ENCODE measurements at places on chromosomes 3 and 15.

- no peak for DNase-seq
Observed at GRCh38 chr3:98763076-98763475, at the start of gene ST3GAL6. ST3GAL6 (plus strand) TSS chr3:98763340; CDS start chr3:98768441, 5,101 bp downstream.

DNA sequence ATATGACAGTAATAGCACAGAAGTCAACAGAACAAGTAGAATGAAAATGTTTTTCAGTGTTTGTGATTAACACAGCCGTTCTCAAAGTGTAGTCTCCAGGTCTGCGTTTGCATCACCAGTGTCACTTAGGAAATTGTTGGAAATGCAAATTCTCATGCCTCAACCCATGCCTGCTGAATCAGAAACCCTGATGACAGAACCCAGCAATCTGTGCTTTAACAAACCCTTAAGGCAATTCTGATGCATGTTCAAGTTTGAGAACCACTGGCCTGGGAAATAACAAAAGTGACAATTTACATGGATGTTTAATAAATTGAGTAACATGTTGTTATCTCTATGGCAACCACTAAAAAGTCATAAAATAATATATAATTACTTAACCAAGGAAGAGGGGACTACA is 103.1 kb upstream of the ATP11B start:
- DNase-seq, result no peak

DNA sequence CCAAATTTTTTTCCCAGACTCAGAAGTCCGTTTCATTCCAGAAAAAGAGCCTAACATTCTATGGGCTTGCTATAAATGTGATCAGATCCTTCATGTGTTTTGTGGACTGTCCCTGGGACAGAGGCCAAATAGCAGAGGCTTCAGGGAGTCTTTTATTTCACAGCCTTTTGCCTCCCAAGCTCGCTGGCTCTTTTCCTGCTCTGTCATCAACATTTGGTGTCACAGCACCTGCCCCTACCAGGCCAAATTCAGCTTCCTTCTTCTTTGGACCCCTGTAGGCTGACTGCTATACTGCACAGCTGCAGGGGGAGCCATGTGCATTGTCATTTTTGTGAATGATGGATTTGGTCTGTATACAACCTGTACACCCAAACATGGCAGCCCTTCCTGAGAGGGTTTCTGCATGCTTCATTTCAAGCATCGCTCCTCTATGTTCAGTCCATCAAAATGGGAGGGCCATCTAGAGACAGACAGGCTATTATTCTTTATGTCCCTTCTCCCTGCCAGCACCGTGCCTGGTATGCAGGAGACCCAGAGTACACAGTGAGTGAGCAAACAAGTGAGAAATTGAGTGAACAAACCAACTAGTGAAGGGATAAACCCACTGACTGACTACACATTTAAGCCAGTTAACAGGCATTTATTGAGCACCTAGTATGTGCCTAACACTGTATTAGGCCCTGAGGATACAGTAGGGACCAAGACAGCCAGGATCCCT is 17.9 kb upstream of the RPP14 start:
- no peak for DNase-seq

GRCh38 chr3:111615880-111616279 is 20.7 kb upstream of the ZBED2 start:
- DNase-seq, result no peak

DNA sequence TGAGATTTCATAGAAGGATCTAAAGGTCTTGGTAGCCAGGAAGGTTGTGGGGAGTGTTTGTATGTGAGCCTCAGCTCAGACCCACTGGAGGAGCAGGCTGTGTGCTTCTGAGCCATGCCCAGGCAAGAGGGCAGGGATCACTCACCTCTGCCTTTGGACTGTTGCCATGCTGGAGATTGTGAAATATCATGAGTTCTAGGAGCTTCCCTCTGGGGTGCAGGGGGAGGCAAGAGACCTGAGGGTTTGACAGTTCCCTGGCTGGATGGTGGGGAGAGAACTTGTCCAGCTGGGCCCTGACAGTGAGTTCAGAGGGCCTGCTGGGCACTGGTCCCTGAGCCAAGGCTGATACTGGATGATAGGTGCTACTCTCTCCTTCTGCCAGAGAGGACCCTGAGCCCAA is 6.0 kb downstream of the SLC6A1 start:
- no peak for DNase-seq

- DNase-seq, result no peak
Observed at GRCh38 chr3:187968883-187969580, 184.9 kb upstream of the LPP start.

GRCh38 chr3:55555873-55556618 is 68.9 kb upstream of the WNT5A start:
- no peak for DNase-seq

DNA sequence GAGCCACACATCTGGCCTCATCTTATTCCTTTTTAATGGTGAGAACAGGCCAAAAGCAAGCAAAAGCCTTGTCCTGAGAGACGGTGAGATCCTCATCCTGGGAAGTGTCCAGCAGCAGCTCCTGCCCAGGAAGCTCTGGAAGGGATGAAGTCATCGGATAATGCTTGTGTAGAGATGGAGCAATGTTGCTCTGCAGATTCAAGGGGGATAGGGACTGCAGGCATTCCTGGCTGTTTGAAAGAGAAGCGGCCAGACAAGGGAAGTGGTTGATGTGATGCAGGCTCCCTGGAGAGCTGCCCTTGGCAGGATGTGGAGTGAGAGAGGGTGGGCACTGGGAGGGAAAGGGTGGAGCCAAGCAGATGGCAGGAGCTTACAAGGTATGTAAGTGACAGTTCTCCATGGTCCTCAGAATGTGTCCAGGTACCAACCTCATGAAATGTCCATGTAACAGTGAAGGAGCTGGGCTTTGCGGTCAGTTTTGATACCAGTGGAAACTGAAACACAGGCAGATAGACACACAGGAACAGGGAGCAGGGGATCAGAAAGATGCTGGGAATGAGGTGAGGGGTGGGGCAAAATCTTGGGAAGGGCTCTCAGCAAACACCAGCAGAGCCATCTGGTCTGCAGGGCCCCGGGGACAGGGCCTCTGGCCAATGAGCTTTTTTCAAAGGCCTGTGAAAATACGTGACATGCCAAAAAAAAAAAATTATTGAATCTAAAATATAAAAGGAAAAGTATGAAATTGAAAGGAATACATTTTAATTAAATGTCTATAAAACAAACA is 32.2 kb upstream of the LACTB start:
- no peak for DNase-seq

DNA sequence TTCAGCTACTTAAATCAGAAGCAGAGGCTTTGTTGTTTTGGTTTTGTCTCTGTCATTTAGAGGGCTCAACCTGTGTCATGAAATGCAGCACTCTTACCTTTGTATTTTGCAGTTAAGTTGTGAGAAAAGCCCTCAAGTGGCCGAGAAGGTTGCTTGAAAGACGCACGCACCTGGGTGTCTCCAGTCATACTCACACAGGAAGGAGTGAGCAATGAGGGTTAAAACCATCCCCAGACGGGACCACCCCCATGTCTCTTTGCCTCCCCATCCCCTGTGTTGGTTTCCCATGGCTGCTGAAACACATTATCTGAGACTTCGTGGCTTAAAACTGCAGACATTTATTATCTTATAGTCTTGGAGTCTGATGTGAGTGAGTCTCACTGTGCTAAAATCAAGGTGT is 376.1 kb upstream of the CFAP20DC start:
- no peak for DNase-seq

- no peak for DNase-seq
Observed at GRCh38 chr3:58391156-58391865, 42.3 kb downstream of the PDHB start.

GRCh38 chr15:57253082-57253481 is 123.2 kb upstream of the CGNL1 start:
- no peak for DNase-seq

GRCh38 chr15:73584699-73585420 is 48.3 kb downstream of the NPTN start:
- no peak for DNase-seq

- DNase-seq, result no peak
Observed at GRCh38 chr3:192237992-192238608, 489.2 kb downstream of the FGF12 start.

DNA sequence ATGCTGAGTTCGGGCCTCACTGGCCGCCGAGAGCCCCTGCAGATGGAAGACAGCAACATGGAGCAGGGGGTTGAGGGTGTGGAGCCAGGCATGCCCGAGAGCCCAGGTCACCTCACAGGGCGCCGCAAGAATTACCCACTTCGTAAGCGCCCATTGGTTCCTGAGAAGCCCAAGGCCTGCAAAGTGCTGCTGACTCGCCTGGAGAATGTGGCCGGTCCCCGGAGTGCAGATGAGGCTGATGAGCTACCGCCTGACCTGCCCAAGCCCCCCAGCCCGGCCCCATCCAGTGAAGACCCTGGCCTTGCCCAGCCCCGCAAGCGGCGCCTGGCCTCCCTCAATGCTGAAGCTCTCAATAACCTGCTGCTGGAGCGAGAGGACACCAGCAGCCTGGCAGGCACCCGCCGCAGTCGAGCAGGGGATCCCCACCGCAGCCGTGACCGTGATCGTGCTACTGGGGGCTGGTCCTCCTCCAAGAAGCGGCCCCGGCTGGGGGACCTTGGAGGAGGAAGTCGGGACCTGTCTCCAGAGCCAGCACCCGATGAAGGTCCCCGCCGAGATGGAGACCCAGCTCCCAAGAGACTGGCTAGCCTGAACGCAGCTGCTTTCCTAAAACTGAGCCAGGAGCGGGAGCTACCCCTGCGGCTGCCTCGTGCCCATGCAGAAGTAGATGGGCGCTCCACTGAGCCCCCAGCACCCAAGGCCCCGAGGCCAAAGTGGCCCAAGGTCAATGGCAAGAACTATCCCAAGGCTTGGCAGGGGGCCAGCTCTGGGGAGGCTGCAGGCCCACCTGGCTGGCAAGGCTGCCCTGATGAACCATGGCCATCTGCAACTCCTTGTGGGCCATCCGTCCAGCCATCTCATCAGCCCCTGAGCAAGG is 12.1 kb upstream of the CHST14 start:
- DNase-seq, result no peak

DNA sequence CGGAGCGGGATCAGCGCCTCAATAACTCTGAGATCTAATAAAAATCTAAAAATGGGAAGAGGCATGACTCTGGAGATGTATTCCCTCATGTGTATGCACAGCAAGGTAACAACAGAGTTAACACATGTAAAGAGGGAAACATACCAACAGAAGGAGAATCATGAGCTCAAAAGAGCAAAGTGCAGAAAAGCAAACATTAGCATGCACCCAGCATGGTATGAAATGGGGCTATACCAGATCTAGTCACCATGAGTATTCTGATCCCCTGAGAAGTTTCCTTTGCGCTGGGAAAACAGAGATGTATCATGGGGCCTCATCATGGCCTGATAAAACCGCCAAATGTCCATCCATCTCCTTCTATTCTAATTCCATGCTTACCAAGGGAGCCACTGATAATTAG is 129.1 kb downstream of the GLDN start:
- no peak for DNase-seq

GRCh38 chr3:194285024-194285849 is 65.9 kb downstream of the CPN2 start:
- DNase-seq, result no peak

DNA sequence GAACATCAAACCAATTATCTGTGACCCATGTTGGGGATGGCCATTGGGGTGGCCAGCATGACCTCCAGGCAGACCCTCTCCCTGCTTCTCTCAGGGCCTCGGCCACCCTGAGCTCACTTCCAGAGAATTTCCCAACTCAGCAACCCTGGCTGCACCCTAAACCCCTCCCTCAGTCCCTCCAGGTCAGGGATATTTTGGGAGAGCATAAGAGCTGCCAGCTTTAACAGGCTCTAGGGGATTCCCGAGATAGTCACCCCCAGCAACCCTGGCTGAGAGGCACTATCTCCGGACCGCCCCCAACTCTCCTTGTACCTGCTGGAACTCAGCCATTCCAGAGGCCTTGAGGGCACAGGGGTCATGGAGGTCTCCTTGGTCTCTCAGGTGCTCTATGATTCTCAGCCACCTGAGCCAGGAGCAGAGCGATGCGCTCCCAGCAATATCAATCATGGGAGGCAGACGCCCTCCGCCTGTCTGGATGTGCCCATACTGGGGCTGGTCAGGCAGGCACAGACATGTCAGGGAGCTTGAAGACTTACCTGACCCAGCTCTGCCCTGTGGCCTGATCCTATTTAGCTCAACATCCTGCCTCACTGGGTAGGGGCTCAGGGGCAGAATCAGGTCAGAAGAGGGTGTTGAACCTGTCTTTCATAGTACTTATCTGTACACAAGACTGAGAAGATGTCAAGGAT is 34.9 kb upstream of the CILP start:
- DNase-seq, result no peak

GRCh38 chr3:141385406-141386125 is 17.3 kb downstream of the ZBTB38 start:
- no peak for DNase-seq

DNA sequence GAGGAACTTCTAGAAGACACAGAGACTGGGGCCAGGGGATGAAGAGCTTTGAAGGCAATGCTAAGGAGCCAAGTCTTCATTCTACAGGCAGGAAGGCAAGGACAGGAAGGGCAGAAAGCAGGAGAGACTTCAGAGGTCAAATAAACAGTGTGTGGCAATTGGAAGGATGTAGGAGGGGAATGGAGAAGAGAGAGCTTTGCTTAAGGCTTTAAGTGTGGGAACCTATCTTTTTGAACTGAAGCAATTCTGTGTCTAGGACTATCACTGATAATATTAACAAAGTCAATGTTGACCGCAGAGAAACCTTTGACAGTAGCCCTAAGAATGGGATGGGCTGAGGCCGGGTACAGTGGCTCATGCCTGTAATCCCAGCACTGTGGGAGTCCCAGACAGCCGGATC is 325.0 kb downstream of the FOXP1 start:
- no peak for DNase-seq

GRCh38 chr3:140176526-140176925 is 241.5 kb downstream of the CLSTN2 start:
- DNase-seq, result no peak

- DNase-seq, result no peak
Observed at GRCh38 chr15:26713498-26713897, 59.4 kb downstream of the GABRB3 start.

GRCh38 chr15:95024351-95024750 is 793.0 kb downstream of the MCTP2 start:
- no peak for DNase-seq

- DNase-seq, result no peak
Observed at GRCh38 chr3:185997130-185997529, 59.3 kb upstream of the TRA2B start.

DNA sequence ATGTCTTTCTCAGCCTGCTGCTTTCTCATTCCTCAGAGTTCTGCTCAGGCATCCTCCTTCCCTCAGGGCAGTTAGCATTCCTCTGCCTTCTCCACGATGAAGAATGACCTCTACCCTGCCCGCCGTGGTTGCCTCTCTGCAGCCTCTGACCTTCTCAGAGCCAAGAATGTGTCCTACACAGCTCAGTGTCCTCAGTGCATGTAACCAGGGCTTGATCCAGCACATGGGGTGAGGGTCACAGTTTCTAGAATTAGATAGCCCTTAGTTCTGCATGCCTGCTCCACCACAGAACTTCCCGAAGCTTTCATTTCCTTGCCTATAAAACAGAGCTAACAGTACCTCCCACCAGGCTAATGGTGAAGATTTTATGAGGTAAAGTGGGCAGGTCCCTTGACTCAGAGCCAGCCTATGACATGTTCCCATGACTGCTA is 182.1 kb downstream of the CLSTN2 start:
- no peak for DNase-seq

- DNase-seq, result no peak
Observed at GRCh38 chr3:44894485-44894884, 20.1 kb downstream of the TGM4 start.
